ENCODE measurements at places on chromosomes 7 and 10.
A peak's percentile ranks its signal among the peaks of the same experiment; 100 is the strongest.

DNA sequence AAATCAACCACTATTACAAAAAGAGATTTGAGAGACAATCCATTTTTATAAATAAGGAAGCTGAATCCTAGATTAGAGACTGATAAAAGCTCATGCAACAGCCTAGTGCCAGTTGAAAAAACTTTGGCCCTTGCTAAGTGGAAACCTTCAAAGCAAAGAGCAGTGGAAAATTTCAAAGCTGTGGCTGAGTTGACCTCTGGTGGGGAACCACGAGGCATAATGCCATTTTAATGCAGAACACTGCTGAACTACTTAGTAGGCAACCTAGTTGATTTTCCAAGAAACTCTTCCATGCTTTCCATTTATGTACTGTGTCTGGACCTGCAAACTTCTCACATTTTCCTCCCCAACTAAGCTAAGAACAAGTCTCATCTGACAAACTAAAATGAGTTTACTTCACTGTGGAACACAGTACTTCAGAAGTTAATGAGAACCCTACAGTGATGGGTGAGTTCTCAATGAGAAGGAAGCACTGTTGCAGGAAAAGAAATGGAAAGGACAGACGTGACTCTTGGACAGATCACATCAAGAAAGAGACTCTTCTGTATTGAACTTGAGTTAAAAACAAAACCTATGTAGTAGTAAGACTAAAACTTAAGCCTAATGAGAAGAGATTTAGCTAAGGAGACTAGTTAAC, 19.5 kb downstream of the FZD9 start:
- peak; percentile 30 for DNase-seq

DNA sequence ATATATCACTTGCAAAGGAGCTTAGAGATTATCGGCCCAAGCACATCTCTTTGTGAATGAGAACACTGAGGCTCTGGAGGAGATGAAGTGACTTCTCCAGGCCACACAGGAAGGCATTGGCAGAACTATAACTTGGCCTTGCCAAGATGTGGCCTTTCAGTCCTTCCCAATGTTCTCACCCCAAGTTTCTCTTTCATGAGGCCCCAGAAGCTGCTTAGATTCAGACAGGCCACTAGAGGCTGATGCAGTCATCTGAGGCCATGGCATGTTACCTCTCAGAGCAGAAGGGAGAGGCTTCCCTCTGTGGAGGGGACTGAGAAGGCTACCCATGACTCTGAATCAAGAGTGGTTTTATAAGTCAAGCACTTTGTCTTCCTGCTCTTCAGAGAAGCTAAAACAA, 1003.7 kb downstream of the LRMDA start:
- no peak for DNase-seq

DNA sequence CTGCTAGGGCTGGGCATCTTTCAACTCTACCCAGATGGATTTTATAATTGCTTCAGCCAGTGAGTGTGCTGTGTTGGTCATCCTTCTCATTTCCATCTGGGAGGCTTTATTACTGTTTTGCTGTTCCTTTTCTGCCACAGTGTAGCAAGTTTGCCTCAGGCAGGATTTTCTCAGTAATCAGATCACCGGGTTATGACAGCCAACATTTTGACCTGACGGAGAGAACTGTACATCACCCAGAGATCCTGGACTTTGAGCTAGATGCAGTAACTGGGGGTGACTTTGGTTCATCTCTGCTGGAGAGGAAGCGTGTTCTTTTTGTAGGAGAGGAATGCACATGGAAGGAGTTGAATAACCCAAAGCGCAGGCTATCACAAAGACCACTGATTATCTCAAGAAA, 111.8 kb upstream of the AGR3 start:
- no peak for DNase-seq

DNA sequence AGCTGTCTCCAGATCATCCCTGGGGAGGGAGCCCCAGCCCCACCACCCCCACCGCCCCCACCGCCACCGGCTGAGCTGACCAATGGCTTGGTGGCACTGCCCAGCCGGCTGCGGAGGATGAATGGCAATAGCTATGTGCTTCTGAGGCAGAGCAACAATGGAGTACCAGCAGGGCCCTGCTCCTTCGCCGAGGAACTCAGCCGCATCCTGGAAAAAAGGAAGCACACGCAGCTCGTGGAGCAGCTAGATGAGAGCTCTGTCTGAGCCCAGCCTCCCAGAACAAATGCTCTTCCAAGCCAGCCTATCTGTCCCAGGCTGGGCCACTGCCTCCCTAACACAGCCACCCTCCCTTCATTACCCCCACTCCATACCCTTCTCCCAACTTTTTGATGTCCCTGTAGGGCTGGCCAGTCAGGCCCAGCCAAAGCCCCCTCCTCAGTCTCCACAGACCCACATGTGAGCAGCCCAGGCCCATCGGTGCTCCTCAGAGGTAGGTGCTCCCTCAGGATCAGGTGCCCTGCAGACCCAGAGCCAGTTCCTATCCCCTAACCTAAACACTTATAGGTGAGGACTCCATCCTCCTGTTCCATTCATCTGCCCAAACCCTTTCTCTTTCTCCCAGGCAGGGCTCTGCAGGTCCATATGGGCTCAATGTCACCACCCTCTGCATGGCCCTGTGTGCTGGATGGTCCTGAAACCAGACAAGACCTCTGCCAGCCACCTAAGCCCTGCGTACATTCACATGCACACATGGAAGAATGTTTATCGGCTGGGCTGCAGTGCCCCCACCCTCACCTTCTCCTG, 3.2 kb downstream of the MRPL43 start:
- DNase-seq = no peak

DNA sequence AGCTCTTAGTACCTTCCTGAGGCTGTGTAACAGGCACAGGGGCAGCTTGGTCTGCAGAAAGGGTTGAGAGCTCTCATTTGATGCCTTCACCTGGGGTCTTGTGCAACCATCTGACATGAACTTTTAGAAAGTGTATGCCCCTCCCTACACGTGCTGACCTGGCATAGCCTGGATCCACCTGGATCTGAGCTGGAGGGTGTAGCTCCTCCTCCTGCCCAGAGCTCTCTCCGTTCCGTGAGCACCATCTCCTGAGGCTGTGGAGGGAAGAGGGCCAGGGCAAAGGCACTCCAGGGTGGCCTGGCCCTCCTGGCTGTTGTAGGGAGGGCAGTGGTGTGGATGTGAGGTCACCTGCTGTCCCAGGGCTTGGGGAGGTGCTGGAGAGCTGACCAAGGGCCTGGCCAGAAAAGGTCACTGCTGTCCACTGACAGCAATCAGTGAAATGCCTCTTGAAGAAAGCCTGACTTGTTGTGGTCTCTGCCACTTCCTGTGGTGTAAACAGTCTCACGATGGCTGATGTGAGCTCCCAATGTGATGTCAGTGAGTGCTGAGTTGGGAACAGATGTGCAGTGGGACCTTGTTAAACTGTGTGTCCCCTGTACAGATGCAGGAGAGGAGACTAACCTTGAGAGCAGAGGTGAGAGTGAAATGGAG, 23.0 kb downstream of the AMZ1 start:
- DNase-seq = no peak

GRCh38 chr7:145324081-145324480, 488.2 kb upstream of the TPK1 start:
- no peak for DNase-seq

DNA sequence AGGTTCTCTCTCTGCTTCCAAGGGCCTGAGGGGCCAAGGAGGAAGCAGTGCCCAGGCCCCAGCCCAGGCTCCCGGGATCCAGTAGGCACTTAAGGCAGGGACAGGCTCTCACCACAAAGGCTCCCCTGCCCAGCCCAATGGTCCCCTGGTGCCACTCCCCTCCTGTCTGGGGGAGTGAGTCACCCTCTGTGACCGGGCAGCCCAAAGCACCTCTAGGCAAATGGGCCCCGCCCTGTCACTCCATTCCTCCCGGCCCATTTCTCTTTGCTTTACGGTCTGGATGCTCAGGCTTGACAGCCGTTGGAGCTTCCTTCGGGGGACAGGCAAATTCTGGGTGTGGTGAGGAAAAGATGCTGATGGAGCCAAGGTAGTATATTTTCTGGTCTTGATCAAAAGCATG, at the start of gene CALHM3:
CALHM3 (minus strand) TSS at position 106 of the 400 bp plus-strand sequence. CDS start 208 bp downstream, outside the sequence.
- no peak for DNase-seq

DNA sequence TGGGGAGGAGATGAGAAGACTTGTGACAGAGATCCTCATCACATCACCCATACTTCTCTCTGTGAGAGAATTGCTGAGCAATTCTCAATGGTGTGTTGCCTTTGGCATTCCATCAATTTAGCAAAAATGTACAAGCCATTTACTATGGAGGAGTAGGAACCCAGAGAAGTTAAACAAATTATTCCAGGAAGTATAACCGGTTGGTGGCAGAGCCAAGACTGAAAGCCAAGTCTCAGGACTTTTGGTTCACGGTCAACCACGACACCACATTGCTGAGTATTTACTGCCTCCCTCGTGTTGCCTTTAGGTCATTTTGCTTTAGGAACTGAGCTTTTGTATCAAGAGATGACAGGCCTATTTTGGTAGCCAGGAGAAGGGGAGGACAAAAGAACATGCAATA, 88.0 kb upstream of the ELMO1 start:
- DNase-seq = no peak

DNA sequence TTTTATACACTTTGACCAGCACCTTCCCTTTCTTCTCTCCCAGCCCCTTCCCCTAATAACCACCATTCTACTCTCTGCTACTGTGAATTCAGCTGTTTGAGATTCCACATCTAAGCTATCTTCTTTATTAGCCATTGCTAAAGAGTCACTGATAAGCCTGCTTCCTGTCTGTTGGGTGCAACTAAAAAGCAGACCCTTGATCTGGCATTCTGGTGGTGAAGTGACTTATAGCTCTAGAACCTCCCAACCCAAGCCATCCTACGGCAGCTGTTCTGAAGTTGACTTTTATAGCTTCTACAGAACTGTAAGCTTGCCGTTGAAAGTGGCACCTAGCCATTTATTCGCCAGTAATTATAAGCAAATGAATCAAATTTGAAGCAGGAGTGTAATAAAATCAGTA, 105.6 kb downstream of the AHR start:
- no peak for DNase-seq

DNA sequence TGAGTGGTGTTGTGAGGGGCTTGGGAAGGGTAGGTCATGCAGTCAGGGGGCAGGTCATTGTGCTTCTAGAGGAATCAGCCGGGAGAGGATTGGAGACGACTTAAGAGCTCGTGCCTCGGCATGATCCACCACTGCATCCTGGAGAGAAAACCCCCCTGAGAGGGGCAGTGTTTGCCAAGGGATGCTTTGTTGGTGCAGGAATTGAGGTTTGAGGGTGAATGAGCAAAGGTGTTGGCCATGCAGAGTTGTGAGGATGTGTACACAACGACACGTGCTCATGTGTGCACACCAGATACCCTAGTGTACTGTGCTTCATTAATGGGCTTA, 85.6 kb upstream of the ANLN start:
- peak; percentile 6 for DNase-seq

- DNase-seq = peak; percentile 22
Measured at GRCh38 chr10:209357-209756, 74.1 kb downstream of the ZMYND11 start.

- DNase-seq = peak; percentile 93
Measured at GRCh38 chr7:26667514-26668133, 196.8 kb downstream of the SKAP2 start.

DNA sequence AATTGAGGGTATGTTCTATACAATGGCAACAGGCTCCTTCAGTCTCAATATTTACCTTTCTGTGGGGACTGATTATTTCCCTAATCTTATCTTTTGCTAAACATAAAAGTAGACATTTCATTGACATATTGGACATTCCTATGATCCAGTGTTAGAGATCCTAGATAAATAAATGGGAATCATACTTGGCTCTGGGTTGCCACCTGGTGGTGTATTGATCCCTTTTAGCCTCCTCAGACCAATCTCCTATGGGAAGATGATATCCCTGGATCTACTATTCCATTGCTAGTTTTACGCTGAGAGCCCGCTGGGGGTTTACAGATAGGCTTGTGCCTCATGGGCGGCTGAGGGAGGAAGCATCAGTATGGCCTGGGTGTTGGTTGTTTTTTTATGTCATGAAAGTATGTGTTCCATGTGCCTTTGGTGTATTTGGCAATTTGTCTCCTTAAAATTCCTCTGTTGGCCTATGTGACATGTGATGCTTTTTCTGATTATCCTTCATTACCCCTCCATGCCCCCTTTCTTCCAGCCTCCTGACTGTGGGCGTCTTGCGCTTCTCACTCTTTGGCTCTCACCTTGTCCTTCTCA, 18.8 kb downstream of the CELF2 start:
- DNase-seq = peak; percentile 56

- DNase-seq = no peak
Measured at GRCh38 chr10:27512548-27512947, 8.4 kb downstream of the RAB18 start.

DNA sequence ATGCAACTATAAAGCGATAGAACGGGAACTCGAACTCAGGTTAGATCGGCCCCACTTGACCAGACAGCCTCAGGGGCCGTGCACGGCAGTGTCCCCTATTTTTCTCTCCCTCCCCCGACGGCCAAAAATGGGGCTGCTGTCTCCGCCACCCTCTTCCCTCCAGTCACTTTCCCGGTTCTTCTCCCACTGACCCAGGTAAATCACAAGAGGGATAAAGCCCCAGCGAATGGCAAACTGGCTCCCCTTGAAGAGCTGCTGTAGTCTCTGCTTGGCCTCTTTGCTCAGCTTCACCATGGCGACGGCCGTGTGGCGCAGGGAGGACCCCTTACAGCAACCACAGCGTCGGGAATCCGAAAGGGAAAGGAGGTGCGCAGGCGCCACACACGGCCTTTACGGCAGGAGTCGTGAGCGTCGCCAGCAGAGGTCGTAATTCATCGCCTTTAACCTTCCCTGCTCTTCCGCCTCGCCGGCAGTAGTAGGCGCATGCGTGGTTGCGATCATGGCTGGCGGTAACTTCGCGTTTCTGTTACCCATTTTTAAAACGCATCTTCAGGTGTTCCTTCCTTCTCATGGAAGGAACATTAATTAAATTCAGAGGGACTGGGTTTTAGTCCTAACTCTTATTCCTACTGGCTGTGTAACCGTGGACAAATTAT, at the start of gene TOMM7:
TOMM7 (minus strand) TSS at position 364 of the 656 bp plus-strand sequence; CDS start at position 294, 70 bp downstream.
- DNase-seq = peak; percentile 97

DNA sequence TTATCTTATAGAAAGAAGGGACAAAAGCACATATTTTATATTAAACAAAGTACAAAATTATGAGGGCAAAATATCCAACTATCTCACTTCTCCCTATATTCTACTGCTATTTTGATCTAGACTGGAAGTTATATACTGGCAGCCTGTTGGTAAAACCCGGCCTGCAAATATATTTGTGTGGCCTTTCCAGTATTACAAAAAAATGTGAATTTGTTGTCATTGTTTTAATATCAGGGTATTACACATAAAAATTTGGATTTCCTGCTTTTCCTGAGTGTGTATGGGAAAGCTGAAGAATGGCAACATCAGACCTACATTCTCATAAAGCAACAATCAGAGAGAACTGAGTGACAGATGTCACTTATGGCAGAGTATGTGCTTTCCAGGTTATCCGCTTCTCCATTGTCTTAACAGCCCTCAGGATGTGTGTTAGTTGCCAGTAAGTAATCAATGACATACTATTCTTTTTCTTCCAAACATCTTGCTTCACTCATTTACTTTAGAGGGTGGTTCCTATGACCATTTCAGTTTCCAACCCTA, 7.3 kb downstream of the SYPL1 start:
- DNase-seq = no peak

DNA sequence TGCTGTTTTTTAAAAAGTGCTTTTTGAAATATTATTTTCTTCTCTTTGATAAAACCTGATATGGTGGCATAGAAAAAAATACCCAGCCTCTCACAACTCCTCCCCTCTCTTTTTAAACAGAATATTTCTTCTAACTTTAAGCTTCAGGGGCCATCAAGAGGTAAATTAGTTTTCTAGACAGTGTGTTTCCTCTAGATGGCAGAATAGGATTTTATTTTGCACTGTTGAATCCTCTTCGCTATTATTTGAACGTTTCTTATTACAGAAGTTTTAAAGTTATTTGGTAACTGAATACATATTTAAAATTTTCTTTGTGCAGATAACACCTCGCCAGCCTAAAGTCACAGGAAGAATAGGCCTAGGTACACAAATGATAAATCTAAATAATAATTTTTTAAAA, 30.3 kb downstream of the ARL5B start:
- DNase-seq = peak; percentile 55

Data from astrocyte of the spinal cord (primary cell).